ENCODE measurements at places on chromosomes 7 and 10.

DNA sequence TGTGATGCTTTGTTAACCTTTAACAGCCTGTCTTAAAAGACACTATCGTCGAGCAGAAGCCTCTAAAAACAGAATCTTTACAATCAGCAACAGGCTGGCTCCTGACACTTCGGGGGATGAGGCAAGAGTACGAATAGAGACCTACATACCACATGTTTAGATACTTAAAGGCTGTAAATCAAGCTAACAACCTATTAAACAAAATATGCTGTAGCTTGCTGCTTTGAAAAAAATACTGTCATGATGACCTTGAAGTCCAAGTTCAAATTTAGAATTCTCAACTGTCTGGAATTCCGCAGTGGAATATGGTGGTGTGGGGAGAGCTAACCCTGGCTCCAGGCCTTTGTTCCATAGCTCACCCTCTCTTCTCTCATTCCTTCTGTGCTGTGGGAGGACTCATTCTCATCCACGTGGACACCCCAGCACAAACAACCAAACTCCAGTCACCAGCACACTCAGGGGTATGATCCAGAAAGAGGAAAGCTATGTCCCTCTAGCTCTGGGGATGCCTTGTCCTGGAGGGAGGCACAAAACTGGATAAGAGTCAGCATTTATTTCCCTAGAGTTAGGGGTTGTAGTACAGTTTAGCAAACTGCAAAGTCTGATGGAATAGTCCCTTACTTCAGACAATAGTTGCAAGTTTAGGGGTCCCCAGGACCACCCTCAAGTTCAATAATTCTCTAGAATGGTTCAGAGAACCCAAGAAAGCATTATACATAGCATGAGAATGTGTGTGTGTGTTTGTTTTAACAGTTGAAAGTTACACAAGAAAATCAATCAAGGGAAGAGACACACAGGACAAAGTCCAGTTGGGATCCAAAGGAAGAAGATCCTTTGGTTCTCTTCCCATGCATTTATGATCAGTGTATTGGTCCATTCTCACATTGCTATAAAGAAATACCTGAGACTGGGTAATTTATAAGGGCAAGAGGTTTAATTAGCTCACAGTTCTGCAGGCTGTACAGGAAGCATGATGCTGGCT lies 196.1 kb upstream of the SVIL start:
- no peak for DNase-seq

DNA sequence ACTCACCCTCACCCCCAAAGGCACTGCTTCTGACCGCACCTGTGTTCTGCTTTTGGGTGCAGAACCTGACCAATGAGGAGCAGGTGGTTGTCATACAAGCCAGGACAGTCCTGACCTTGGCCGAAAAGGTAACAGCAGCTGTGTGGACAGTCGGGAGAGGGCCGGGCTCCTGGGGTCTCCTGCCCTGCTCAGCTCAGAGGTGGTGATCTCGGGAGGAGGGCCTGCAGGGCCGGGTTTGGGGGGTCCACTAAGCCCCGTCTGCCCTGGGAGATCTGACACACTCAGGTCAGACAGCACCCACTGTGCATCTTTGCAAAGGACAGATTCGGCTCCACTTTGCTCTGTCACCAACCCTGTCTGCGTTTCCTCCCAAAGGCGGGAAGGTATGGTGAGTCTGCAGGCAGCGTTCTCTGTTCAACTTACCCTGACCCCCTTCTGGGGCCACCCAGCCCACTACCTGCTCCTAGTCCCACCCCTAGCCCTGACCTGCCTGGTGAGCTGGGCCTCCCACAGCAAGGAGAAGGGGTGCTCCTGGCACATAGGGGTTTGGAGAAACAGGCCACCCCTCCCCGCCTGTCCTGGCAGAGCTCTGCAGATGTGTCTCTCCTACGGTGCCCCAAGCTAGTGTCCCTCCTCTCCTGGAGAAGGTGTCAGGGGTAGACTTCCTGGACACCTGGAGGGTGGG lies 33.7 kb upstream of the DPYSL4 start:
- no peak for DNase-seq

GRCh38 chr10:129120441-129120840 lies 346.6 kb upstream of the MGMT start:
- DNase-seq = no peak

GRCh38 chr10:132407243-132407746 lies 10.3 kb downstream of the PWWP2B start:
- DNase-seq = no peak

DNA sequence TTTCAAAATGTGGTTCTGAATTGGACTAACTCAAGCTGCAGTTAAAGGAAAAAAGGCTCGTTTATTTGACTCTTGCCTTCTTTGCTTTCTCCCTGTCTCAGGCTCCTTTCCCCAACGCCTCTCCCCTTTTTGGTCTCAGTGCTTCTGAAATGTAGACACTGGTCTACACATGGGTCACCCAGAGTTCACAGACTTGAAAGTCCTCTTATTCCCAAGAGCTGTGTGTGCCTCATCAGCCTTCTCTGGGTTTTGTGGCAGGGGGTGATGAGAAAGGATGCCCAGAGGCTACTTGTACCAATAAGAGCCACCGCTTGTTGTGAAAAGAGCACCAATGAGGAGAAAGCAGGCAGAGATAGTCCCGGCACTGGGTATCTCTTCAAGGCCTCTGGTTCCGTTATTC lies 125.7 kb downstream of the BICC1 start:
- no peak for DNase-seq

DNA sequence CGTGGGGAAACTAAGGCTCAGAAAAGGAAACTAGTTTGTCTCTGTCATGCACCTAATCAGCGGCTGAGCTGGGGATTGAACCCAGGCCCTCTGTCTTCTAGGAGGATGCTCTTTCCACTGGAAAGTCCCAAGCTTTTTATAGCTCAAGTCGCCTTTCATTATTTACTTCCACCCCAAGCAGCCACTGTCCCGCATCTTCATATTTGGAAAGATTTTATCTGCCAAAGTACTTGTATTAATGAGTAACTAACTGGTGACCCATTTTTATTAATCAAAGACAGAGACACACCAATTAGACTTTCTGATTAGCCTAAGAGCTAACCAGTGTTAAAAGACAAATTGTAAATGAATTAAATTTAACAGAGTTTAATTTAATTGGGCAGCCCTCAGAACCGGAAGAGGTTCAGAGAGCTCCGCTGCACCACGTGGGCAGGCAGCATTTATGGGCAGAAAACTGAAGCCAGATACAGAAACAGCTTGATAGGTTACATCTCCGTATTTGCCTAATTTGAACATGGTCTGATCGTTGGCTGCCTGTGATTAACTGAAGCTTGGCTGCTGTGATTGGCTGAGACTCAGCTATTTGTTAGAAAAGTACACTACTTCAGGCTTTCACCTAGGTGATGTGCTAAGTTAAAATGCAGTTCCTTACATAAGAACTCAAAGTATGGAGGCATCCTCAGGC lies 78.5 kb upstream of the PDCD4 start:
- no peak for DNase-seq

DNA sequence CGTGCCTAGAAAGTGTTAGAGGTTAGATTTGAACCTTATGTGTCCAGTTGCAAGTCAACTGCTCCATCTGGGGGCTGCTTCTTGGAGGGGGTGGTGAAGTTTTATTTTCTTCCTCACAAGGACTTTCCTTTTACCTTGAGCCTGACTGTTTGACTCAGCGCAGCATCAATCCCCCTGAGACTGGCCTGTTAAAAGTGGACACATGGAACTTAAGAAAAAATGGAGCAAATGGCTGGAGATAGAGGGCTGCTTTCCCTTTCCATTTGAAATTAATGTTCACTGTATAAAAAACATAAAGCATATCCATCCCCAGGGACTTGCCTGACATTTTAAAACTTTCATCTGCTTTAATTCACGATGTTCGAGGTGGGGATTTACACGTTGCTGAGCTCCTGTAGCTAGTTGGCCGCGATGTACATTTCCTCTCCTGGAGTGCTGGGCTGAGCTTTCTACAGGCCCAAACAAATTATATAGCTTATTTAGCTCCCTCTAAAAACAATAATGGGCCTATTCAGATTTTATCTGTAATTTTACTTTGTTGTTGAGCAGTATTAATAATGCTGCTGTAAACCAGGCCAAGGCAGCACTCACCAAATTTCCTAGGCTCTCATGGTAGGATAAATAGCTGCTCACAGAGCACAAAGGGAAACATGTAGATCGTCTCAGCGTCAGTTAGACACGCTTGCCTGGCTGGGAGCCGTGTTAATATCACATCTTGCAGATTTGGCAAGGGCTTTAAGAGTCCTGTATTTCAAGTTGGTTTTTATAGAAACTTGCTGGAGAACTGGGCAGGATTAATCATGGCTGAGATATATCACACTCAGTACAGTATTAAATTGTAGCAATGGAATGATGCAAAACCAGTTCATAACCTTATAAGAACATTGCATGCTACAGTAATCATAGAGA lies 251.5 kb downstream of the LRMDA start:
- no peak for DNase-seq

GRCh38 chr7:88492153-88492552 lies 185.5 kb upstream of the STEAP4 start:
- DNase-seq = no peak

DNA sequence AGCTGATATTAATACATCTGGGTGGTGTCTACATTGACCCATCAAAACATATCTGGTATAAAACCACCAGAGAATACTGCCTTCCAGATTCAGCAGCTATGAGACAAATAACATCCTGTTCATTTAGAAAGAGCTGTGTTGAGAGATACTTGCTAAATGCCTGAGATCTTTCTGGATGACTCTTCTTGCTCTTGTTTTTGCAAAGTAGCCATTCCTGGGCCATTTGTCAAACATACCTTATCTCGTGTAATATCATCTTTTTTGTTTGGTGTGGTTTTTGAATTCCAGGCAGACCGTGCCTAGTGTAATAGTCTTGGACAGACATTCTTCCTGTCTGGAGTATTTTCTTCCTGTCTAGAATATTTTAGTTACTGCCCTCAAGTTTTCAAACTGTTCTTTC lies 74.7 kb upstream of the PRR15 start:
- no peak for DNase-seq

DNA sequence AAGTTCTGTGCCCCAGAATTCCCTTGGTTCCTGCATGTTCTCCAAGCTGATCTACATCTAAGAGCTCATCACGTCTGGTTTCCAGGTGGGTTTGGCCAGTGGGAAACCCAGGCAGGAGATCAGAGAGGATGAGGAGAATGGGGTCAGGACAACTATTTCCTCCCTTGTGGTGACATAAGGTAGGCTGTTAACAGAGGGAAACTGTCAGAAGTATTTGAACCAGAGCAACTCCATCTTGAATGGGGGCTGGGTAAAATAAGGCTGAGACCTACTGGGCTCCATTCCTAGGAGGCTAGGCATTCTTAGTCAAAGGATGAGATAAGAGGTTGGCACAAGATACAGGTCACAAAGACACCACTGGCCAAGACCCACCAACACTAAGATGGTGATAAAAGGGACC lies 19.1 kb downstream of the GARIN1A start:
- no peak for DNase-seq

GRCh38 chr10:12350167-12350872 lies 973 bp downstream of the CAMK1D start:
- peak; percentile 29 for DNase-seq

- DNase-seq = no peak
Observed at GRCh38 chr10:109019001-109019424, 904.3 kb downstream of the XPNPEP1 start.

DNA sequence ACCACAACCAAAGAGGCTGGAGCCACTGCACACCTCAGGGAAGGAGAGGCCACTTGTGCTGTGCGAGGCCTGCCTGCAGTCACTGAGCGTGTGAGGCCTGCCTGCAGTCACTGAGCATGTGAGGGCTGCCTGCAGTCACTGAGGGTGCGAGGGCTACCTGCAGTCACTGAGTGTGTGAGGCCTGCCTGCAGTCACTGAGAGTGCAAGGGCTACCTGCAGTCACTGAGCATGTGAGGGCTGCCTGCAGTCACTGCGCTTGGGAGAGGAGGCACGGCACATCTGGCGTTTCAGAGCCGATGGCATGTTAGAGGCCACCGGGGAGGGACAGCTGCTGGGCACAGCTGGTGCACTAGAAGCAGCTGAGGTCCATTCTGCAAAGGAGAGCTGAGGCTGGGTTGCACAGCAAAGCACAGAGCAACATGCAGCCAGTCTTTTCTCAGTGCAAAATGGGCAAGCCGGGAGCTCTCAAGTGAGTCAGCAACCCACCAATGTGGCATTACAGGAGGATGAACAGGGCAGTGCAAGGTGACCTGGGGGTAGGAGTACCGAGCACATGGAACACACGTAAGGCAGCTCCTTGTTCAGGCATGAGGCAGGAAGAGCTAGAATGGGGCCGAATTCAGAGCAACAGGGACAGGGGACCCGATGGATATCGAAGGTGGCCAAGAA lies 540.1 kb downstream of the PTPRN2 start:
- DNase-seq = no peak

DNA sequence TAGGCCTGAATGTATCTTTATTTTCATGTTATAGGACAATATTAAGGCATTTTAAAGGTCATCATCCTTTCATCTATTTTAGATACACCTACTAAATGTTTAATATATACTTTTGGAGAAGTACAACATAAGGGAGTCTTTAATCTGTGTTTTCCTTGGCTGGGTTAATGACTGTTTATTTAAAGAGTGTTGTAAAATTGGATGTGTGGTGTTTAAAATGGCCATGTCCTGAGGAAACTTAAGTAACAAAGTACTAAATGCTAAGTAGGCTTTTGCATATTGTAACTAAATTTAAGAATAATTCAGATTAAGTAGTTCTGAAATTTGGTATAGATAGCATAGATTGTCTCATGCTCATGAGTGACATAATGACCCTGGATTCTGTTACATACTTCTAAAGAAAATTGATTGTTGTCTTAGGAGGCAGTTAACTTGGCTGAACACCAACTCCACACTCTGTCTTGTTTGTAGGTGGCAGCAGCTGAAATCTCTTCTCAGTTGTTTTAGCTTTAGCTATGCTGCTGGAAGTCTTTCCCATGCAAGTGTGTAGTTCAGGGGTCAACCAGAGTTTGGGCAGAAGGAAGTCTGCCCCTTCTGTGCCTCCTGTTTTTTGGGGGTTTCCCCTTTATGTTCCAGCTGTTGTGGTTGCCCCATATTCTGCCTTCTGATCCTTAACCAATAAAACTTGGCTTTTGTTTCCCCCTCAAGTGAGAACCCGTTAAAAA lies 29.2 kb downstream of the DLD start:
- DNase-seq = no peak

DNA sequence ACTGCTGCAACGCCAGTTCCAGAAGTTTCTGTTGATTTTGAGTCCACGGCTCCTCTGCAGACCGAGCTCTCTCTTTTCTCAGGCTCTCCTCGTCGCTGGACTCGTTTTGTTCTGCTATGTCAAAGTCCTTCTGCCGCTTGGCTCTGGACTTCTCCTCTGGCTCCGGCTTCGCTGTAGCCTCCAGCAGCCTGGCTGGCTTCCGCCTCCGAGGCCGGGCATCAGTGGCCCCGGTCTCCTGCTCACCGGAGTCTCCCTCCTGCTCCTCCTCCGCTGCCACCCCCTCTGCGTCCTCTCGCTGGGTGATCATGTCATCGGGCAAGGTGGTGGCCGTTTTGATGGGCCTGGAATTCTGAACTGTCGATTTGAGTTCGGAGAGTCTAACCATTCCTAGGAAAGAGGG lies 225.2 kb downstream of the MLLT10 start:
- DNase-seq = no peak

DNA sequence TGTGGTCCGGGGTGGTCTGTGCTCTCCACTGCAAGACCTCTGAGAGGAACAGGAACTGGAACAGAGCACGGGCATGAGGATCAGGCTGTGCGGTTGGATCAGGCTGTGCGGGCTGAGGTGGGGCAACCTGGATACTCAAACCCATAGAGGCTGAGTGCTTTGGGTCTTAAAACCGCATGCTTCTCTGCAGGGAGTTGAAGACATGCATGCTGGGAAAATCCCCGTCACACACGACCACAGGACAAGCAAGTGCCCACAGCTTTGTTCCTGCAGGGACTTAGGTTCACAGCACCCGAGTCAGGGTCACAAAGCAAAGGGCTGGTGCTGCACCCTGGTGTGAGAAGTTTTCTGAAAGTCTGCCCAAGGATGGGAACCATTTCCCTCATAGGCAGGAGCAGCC lies 221.2 kb downstream of the ZMYND11 start:
- no peak for DNase-seq
